ENCODE measurements at places on chromosomes 6 and 20.

DNA sequence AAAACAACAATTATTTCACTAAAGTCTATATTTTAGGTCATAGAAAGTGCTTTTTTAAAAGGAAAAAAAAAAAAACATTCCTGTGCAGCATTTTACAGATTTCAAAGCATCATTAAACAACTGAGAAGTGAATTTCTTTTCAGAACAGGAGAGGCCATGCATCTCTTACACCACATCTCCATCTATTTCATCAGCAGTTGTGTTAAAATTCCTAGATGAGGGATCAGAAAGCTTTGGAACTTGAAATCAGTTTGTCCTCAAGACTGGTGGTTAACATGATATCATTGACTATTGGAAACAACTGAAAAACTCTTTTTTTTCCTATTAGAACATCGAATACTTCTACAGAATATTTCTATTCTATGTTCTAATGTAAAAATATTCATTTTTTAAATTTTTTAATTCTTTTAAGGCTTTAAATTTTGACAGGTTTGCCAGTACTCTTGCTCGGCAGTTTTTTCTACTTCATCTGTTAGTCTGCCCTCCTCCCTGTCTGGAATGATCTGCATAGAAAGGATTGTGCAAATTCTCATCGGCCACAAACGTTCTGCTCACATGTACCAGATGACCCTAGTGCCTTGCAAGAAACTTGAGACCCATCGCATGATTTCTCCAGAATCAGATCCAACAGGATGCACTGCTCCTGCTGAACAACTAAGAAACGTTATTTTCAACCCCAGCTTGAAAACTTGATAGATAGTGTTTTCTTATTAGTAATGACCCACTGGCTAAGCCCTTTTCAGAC lies 411.0 kb upstream of the AGPAT4 start:
- no peak for DNase-seq

DNA sequence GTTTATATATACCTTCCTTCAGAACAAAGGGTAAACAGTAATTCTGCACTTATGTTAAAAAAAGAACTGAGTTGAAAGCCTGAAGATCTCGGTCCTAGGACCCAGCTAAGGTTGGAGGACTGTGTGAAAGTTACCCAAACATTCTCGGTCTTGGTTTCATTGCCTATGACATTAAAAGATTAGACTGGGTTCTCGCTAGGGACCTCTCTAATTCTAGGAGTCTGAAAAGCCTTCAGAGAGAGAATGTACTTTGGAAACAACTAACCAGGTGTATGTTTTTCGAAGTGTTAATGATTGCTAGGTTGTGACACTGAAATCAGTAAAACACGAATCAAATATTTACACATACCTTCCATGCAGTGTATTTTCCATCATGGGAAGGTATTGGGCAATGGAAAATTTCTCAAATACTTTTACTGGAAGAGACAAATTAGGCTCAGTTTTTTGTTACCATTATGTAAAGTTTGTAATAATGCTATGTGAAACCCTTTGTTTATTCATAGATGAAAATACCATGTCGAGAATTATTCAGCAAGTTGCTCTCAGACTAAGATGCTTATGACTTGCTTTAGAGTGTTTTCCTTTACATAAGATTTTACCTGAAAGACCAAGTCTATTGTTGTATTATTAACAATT lies 113.7 kb upstream of the LOC128125822 start:
- DNase-seq = no peak

GRCh38 chr6:157644043-157644810 lies 178.8 kb upstream of the SNX9 start:
- no peak for DNase-seq

- no peak for DNase-seq
Observed at GRCh38 chr6:29602564-29603361, 17.8 kb downstream of the OR2H2 start.

DNA sequence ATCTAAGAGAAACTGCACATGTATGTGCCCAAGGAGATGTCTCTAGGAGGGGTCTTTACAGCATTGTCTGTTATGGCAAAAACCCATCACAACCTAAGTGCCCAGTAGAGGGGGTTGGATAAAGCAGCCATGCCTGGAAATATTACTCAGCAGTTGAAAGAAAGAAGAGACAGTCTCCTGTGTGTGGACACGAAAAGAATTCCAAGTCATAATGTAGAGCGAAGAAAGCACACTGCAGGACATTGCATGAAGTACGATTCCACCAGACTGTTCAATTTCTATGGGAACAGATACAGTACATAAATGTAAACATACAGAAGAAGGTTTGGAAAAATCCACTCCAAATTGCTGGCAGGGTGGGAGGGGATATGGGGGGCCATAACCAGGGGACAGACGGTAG lies 7.3 kb upstream of the TGM2 start:
- DNase-seq = no peak

GRCh38 chr6:147177286-147177685 lies 26.9 kb upstream of the STXBP5 start:
- no peak for DNase-seq

DNA sequence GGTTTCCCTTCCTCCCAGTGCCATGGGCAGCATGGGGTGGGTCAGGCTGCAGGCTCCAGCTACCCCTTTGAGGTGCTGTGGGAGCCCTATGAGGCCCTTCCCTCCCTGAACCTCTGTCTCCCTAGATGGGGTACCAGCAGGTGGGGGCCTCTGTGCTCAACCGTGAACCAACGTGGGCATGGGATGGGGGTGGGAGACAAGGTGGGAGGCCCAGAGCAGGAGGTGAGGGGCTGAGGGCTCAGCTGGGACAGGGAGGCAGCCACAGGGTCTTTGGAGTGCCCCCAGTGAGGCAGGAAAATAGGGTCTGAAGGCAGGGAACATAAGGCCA lies 33.3 kb downstream of the SUN5 start:
- no peak for DNase-seq

- no peak for DNase-seq
Observed at GRCh38 chr6:14502551-14502950, 385.0 kb downstream of the CD83 start.

- DNase-seq = no peak
Observed at GRCh38 chr6:51892750-51893149, 194.7 kb downstream of the PKHD1 start.

Data from hypothalamus (tissue), 51 donors.